Stimulated activated CD4-positive, alpha-beta T cell treated with anti-CD3 and anti-CD28 coated beads, Interleukin-4, amount 100 ng/mL, for 1 hour (primary cell): ENCODE measurements at places on chromosomes 5 and 9.

DNA sequence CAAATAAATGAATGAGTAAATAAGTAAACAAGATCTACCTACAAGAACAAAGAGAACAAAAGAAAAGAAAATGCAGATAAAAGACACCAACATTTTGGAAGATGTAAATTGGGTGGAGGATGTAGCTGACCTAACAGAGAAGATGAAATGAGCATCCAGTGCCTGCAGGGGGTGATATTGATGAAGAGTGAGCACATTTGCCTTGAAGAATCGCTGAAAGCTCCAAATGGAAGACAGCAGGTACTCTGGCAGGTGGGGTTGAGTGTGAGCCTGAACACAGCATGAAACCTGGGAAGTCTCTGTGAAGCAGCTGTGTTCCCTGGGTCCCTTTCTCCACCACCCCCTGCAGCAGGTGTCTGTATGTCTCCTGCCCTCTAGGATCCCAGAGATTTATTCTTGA lies 125.6 kb downstream of the NXNL2 start:
- DNase-seq: no peak

GRCh38 chr5:137565450-137565849 lies 66.3 kb upstream of the SPOCK1 start:
- no peak for DNase-seq

DNA sequence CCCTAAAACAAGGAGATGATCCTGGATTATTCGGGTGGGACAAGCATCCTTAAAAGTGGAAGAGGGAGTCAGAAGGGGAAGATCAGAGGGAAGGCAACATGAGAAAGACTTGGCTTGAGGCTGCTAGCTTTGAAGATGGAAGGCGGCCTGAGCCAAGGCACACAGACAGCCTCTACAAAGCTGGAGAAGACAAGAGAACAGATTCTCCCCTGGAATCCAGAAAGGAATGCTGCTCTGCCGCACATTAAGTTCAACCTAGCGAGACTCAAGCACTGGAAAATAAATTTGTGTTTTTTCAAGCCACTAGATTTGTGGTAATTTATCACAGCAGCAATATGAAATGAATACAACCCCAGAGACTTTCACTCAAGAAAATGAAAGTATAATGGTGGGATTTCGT lies 17.9 kb downstream of the SLC36A3 start:
- DNase-seq: no peak

DNA sequence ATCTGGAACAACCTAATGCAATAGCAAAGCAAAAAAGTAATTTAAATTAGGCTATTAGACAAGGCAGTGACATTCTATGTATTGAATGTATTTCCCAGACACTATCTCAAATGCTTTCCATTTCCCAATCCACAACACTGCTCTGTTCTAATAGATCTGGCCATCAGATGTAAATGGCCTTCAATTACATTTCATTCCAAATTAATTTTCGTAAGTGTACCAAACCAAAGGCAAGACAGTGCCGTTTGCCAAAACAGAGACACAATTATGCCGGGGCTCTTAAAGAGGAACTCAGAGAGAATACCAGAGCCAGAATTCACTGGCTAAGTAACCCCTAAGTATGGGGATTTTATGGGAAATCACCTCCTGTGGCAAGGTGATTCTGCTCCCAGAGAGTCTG lies 63.1 kb downstream of the GNAQ start:
- DNase-seq: no peak

DNA sequence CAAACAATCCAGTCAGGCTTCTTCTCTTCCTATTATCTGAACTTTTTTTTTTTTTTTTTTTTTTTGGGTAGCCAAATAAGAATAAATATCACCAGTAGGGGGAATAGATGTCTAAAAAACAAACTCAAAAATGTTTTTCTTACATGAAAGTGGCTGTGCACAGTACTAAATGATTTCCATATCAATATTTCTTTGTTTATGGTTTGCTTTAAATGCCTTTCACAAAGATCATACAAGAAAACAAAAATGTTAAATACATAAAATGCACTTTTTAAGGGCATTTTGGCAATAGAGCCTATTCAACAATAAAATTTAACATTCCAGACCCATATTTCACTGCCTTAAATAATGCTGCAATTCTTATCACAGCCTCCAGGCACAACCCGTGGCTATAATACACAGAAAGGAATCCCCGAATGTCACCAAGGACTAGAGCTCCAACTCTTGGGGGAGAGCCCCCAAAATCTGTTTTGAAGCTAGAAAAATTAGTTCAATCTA lies 91.1 kb upstream of the TBCA start:
- DNase-seq: no peak

- DNase-seq: no peak
Observed at GRCh38 chr5:110413856-110414255, 312.6 kb downstream of the TMEM232 start.

DNA sequence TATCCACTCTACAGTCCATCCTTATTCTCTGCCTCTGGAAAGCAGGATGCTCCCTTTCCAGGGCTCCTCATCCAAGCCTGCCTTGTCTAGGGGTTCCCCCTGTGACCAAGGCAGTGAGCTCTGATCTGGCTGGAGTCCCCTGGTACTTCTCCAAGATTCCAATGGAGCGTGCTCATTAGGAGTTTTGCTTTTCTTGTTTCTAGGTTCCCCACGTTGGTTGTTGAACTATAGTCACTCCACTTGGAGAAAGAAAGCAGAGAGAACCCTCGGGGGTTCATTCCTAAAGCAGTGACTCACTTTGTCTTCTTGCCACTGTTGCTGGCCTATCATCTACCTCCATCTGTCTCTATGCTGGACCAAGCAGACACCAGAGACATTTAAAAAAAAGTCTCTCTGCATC lies 192.6 kb downstream of the TLE4 start:
- no peak for DNase-seq
